ENCODE measurements at places on chromosomes 16 and 17.

GRCh38 chr16:28875134-28876018, 2.9 kb upstream of the ATP2A1 start:
- no peak for DNase-seq

DNA sequence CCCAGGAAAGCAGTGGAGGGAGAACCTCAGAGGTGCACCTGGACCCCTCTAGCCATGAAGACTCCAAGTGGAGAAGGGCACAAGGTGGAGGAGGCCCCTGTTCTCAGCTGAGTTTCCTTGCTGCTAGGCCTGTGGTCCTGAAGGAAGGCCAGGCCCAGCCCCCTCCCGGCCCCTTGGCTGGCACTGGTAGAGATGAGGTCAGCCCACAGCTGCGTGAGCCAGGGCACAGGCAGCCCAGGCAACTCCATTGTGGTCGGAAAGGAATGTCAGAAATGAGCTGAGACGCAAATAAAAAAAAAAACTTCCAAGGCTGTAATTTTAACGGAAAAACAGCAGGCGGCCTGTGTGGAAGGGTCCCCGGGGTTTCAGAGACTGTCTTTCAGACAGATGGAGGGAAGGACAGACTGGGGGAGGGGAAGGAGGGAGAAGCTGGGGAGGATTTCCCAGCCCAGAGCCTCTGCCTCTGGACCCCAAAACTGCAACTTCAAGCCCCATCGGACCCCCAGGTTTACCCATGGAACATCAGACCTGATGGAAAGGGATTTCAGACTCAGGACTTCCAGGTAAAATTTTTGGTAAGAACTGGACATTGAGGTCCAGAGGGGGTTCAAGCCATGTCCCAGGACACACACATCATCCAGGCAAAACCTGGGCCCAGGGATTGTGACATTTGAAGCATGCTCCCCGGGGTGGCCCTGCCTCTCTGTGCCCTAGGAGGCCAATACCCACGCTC, 25.6 kb upstream of the MRPS23 start:
- no peak for DNase-seq

DNA sequence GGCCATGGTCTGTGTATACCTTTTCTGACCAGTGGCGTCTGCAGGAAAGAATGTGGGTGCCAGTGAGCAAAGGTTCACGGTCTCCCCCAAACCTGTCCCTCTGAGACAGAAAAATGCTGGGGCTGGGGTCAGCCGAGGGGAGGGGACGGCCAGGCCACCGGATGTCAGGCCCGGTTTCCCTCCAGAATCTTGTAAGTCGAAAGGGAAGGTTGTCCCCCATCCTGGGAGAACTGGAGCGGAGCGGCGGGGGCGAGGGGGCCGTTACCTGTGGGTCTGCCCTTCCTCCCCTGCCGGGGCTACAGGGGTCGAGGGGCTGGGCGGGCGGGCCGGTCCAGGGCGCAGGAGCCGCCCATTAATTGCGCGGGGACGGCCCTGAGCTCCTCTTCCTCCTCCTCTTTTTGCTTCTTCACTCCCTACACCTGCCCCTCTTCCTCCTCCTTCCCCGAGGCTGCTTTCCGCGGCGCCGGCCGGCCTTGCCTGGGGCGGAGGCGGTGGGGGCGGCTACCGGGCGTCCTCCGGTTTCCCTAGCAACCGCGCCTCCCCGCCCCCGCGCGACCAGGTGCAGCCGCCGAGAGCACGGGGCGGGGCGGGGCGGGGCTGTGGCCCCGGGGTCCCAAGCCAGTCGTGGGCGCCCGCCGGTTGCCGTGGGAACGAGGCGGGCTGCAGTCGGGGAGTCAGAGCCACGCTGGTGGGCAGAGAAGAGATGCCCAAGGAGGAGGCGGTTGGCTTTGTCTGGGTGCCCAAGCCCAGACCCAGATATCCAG, at the start of gene MARCHF10:
Gene MARCHF10, minus strand, starts transcription at position 503 of the 764 bp plus-strand sequence. CDS start 6,579 bp downstream, outside the sequence.
- no peak for DNase-seq

GRCh38 chr17:58417300-58418092, at the start of gene RNF43:
Gene RNF43, minus strand, starts transcription at chr17:58417534. Its CDS starts 1,957 bp downstream, at chr17:58415577.
- peak; percentile 89 for DNase-seq
